SJCRH30 (cell line): ENCODE measurements at places on chromosomes 12 and 14. TPM values are rescaled to one million over a fixed set of nuclear protein-coding genes. Genes with fewer than 3 reads are reported as not detected.
A peak's percentile ranks its signal among the peaks of the same experiment; 100 is the strongest.

- DNase-seq = peak; percentile 53
These were observed 39.5 kb downstream of the BEGAIN start for GRCh38 chr14:100547633-100548294.

GRCh38 chr14:31261859-31262731, 54.5 kb upstream of the HECTD1 start:
- peak; percentile 40 for DNase-seq

DNA sequence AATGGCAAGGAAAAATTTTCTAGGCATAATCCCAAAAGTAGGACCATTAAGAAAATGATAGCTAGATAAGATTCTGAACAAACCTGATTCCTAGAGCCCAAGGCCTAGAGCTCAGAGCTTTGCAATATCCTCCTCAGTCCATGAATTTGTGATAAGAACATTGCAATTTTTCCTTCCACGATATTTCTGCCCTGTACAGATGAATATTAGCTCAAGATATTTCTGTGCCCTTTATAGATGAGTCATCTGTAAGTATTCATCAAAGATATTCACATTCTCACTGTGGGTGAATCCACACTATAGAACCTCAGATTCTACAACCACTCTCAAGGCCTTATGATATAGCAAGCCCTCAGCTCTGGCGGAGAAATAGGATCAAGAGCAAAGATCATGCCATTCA, 37.5 kb downstream of the EAPP start:
- no peak for DNase-seq

GRCh38 chr14:74667758-74668157, 45.1 kb downstream of the AREL1 start:
- DNase-seq = no peak

DNA sequence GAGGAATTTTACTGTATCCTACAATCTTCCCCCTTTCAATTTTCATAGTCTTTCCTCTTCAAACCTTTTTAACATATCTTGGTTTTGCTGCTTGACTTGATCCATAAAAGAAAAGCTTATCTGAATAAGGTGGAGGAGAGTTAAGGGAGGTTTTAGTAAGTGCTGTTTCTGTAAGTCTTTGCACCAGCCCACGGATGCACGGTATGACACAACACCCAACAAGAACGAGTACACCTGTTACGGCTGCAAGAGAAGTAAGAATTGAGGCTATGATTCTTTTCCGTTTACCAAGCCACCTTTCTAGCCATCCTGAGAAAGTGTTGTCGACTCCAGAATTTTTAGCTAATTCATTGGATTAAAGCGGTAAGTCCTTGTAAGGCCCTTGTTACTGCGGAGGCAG, 26.1 kb upstream of the CPNE8 start:
- no peak for DNase-seq

DNA sequence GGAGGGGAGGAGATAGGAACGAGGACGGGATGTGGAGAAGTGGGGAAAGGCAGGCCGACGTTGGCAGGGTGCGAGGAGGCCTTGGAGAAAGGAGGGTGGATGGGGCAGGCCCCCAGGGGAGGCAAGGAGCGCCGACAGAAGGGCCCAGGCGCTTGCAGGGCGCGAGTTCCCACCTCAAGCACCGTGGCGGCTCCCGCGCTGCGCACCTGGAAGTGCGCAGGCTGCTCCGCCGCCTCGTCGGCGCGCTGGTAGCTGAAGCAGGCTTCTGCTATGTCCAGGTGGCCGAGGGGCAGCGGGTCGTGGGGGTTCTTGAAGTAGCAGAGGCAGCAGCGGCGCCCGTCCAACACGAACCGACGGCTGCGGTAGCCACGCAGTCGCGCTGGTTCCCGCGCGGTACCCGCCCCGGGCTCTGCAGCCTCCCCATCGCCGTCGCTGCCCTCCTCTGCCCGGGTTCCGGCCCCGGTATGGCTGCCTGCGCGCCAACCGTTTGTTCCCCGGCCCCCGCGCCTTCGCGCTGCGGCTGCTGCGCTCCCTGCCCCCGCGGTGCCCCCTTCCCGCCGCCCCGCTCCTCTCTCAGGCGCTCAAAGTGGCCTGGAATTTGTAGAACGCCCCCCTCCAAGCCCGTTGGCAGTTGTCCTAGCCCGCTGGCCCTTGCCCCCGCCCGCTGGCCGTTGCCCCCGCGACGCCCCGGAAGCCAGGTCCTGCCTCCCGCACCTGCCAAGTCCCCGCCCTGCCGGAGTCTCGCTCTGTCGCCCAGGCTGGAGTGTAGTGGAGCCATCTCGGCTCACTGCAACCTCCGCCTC, 1.1 kb upstream of the ACTR6 start:
- DNase-seq = peak; percentile 66

DNA sequence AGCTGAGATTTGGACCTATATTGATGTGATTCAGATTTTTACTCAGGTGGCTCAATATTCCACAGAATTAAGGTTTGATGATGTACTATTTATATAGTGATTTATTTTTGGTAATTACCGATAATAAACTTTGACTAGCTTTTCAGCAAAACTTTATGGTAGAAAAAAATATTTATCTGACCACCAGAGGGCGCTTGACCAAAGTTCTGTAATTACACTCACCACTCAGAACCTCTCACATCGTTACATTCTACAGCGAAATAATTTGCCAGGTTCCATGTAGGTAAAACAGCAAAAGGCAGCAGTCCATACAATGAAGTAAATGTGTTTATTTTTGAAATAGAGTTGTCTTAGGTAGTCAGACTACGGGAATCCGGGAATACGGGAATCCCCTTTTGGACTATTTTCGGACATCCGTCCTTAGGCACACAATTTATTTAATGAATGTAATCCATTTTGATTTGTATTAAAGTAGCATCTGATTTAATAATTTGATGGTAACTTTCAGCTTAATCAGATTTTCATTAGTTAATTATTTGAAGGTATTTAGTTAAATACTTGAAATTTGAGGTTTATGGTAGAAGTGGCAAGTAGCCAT, 143.0 kb upstream of the DDHD1 start:
- DNase-seq = peak; percentile 65

GRCh38 chr12:89756194-89756584, 47.6 kb upstream of the ATP2B1 start:
- DNase-seq = no peak

GRCh38 chr14:102085948-102086708, 716 bp downstream of the HSP90AA1 start:
- DNase-seq = peak; percentile 51

DNA sequence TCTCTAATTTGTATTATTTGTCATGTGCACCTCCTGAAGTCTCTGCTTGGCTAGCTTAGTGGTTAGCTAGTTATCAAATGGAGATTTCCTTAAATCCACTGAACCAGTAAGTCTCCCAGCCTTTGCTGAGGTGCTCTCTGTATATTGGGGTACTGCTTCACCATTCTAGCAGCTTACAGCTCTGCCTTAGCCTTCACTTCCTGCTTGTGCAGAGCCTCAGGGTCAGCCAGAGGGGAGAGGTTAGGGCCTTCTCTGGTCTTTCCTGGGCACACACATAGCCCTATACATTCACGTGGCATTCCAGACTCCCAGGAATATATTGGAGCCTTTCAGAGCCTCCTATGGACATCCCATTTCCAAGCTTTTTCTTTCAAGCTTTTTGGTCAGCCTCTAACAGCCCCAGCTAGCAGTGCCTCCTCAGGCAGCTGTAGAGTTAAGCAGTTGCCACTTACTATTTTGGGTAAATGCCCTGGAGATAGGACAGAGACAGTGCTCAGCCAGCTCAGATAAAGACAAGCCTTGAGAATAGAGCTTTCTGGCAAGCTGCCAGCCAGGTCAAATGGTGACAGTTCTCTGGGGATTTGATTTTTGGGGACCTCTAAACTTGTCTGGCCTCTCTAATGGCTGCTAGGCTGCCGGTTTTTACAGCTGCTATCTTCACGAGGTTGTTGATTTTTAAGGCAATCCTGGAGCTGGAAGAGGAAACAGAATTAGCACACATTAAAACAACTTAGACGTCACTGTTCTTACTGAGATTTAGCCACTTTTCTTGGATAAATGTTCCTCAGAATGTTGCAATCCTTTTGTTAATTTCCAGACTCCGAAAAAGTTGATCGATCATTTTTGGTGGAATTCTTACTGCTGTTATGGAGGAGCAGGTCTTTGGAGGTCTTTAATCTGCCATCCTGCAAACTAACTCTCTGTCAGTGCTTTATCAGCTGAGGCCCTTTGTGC, 32.9 kb downstream of the FBXW8 start:
- peak; percentile 5 for DNase-seq

GRCh38 chr14:88621100-88621499, 58.3 kb downstream of the ZC3H14 start:
- DNase-seq = no peak

DNA sequence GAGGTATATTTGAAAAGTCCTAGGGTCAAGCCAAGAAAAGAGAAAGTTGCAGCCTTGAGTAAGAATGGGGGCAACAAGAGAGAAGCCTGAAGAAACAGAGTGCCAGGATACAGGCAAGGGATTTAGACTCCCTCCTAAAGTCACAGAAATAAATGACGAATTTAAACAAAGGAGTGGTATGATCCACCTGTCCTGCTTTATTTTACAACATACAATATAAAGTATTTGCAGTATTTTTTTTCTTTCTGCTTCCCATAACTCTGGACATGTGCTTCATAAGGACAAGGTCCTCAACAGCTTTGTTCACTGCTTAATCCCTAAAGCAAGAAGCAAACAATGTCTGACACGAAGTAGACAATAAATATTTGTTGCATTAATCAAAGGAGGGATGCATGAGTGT, 57.4 kb downstream of the IFNG start:
- no peak for DNase-seq

TNFAIP2 gene
- total RNA-seq = 4.6 and 5.9 TPM in 2 replicates

CMA1 gene
- total RNA-seq = not detected in 2 replicates

HOXC12 gene
- not detected in 2 replicates for total RNA-seq

TUNAR gene
- total RNA-seq = not detected in 2 replicates
